ENCODE measurements at places on chromosomes 7 and 10. TPM values are rescaled to one million over a fixed set of nuclear protein-coding genes. Genes with fewer than 3 reads are reported as not detected.

GRCh38 chr7:85479918-85480643, 293.2 kb upstream of the SEMA3D start:
- no peak for DNase-seq

DNA sequence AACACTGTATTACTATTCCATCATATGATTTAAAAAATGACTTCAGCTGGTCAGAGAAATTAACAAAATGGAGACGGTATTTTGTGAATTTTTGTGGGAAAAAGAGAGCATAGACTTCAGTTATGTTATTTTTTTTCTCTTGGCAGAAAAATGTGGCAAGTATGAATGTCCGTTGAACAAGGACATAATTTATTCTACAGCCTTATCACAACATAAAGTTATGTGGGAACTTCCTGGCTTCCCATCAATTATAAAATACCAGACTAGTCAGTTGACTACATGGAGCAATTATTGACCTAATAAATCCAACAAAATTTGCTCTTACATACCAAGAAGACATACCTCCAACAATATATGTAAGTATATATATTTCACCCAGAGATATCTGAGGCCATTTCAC, 88.6 kb upstream of the PPP1R3A start:
- no peak for DNase-seq

GRCh38 chr10:104327745-104328645, 10.3 kb downstream of the ITPRIP start:
- DNase-seq, result no peak

Gene THSD7A
- polyA plus RNA-seq, result not detected

Gene GNAI1
- 10.1 TPM for polyA plus RNA-seq

All from naive thymus-derived CD8-positive, alpha-beta T cell (primary cell).